Foreskin fibroblast (primary cell): ENCODE measurements at places on chromosomes 2 and 18.

GRCh38 chr2:18119883-18120282 is 241.4 kb downstream of the KCNS3 start:
- peak; percentile 28 for DNase-seq

DNA sequence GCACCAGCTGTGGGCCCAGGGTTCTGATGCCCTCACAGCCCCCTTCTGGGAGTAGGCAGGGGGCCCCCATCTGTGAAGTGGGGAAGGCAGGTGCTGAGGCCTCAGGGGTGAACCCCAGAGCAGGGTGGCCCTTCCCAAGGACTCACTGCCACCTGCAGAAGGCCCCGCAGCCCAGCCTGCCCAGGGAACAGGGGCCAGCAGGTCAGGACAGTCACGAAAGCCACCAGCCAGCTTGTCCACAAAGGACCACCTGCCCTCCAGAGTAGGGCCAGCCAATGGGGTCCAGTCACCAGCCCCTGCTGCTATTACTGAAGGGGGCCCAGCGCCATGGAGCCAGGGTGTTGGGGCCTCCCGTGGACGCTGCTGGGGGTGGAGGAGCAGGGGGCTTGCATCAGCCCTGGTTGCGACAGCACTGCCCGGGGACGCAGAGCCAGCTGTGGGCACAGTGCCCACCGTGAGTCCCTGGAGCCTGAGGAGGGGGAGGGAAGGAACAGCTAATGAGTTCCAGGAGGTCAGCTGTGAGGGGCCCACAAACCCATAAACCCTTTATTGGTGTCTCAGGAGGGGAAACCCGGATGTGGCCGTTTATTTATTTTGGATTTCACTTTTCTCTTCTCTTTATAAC is 11.5 kb upstream of the SNED1 start:
- peak; percentile 89 for DNase-seq

- no peak for DNase-seq
Observed at GRCh38 chr2:65605743-65606058, 173.3 kb upstream of the SPRED2 start.

- no peak for DNase-seq
Observed at GRCh38 chr2:140057928-140058327, 1277.7 kb upstream of the NXPH2 start.

DNA sequence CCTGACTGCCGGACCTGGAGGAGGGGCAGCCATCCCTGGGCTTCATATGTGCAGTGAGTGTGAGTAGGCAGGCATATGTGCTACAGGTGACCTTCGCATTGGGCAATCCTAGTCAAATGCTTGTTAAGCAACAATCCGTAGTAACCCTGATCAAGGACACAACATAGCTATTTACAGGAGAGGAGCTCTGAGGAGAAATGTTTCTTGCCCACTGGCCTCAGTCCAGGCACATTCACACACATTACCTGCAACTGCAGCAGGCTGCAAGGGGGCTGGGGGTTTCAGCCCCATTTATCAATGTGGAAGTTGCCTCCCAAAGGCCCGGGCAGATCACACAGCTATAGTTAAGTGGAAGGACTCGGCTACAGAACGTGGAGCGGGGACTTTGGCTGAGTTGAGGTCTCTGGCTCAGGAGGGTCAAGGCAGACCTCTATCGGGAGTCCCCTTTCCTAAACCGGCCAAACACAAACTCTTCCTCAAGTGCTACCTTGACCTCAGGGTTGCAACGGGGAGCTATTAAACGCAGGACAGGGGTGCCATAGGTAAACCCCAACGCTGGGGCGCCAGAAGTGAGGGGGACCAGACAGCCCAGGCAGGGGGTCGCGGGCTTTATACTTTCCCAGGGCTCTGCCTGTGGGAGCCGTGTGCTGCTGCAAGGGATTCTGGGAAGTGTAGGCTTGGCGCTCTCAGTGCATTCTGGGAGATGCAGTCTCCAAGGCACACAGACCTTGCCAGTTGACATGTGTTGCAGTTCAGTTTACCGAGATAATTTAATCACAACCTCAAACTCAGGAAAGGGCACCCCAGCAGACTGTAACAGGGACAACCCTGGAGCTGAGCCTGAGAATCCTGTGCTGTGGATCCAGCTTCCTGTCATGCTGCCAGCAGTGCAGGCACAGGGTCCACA is 9.4 kb downstream of the KHK start:
- DNase-seq: no peak

GRCh38 chr2:50291610-50292009 is 740.3 kb downstream of the NRXN1 start:
- no peak for DNase-seq

DNA sequence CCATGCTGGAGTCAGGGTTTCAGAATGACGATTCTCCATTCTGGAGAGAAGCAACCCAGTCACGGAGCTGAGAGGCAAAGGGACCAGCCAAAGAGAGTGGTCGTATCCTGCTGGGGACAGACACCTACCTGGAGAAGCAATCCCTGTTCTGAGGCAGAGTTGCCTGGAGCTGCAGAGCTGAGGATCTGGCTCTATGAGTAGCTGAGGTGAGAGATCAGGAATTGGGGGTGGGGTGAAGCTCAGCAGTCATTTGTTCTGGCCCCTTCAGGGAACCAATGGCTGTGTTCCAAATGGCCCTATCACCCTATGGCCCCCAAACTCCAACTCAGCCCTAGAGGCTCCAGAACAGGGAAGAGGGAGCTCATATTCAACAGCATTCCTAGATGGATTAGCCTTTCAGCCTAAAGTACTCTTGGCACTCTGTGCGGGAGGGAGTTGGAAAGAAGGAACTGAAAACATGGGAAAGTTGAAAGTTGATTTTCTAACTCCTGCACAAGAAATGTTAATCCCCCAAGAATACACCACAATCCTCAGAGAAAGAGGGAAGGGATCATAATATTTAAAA is 3.3 kb upstream of the ATRAID start:
- no peak for DNase-seq

DNA sequence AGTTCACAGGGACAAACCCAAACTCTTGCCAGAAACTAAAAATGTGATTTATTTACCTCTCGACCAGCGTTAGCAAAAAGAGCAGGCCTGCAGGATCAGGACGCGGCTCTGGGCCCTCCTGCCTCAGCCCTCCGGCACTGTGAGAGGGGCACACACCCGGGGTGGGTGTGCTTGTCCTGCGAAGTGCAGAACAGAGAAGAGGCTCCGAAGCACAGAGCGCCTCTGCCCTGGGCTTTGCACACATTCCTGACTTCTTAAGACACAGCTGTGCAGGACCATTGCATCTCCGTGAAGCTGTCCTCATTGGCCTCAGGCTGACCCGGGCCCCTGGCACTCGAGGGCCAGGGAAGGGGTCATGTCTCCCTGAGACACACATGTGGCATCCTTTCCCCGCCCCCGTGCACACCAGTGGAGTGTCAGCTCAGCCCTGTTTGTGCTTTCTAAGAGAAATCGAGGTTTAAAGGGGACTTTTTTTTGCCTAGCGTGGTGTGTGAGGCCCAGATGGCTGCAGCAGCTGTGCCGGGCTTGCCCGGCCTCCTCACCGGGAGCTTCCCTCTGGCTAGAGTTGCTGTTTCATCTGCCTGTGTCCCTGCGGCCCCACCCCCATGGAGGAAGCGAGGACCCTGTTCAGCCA is 9.9 kb upstream of the NFATC1 start:
- no peak for DNase-seq

- peak; percentile 80 for DNase-seq
Observed at GRCh38 chr2:74919827-74920226, 38.6 kb upstream of the POLE4 start.

DNA sequence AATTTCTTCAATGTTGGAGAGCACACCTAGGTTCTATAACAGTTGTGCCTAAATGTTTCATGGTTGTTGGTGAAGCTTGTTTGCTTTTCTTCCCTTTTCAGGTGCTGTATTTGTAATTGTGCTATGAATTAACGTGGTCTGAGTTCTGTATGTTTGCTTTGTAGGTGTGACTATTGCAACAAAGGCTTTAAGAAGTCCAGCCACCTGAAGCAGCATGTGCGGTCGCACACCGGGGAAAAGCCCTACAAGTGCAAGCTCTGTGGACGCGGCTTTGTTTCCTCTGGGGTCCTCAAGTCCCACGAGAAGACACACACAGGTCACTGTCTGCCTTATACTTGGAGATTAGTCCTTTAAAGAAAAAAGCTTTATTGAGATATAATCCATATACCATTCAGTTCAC is 91.2 kb downstream of the ZNF236 start:
- DNase-seq: no peak

- no peak for DNase-seq
Observed at GRCh38 chr2:206851521-206851920, 86.1 kb downstream of the FASTKD2 start.

DNA sequence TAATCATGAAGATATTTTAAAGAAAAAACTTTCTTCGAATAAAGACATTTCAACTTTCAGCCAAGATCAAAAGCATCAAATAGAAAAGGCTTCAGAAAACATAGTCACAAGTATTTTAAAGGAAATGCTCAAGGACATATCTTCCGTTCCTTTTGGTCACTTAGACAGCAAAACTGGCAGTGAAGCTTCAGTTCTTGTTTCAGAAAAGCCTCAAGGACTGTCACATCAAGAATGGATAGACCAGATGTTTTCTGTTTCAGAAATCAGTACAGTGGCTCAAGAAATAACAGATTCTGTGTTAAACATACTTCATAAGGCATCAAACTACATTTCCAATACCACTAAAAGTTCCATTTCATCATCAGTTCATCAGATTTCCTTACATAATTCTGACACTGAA is 51.8 kb downstream of the FSIP2 start:
- no peak for DNase-seq
